ENCODE measurements at places on chromosomes 3 and 15.

DNA sequence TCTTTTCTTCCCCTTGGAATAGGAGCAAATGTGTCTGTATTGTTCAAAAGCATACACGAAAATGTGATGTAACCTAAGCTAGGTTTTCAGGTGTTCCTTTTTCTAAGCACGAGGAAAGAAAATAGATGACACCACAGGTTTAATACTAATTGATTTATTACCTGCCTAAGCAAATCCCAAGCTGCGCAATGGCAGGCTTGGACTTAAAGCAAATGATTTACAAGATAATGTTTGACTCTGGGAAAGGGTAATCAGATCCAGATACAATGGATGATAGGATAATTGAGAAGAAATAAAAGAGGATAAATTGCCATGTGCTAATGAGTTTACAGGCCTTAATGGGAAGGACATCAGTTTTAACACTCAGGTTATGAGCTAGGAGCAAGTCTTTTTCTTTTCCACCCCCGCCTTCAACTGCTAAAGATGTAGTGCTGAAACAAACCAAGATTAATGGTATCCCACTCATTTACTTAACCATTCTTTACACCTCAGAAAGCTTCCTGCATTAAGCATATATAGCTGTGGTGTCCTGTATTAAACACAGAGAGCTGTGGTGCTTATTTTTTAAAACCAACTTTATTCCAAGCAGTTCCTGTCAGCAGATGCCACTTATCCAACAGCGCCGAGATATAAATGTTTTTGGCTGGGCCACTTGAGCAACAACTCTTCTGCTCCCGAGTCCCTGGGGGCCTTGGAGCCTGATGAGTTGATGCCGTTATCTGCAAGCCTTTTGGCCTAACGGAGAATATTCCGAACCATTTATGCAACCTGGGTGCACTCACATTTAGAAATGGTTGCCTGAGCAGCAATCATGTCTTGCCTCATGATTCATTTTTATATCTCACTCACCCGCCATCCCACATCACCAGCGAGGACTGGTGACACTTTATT is 205.5 kb downstream of the MECOM start:
- H3K36me3 ChIP-seq: no peaks in the 10 kb centered on the region
- no peak overlapping the region for H3K4me3 ChIP-seq
- H3K27ac ChIP-seq: no peak overlapping the region
- no peak for DNase-seq

GRCh38 chr3:138867996-138868395 is 33.3 kb upstream of the PIK3CB start:
- no peaks in the 10 kb centered on the region for H3K36me3 ChIP-seq
- H3K27me3 ChIP-seq: no peaks in the 10 kb centered on the region
- DNase-seq: no peak
- H3K4me3 ChIP-seq: no peak overlapping the region
- H3K4me1 ChIP-seq: no peaks in the 10 kb centered on the region

- DNase-seq: no peak
- H3K4me1 ChIP-seq: peaks cover 4% of the 10 kb centered on the region
- no peaks in the 10 kb centered on the region for H3K36me3 ChIP-seq
- no peak overlapping the region for H3K27ac ChIP-seq
- H3K4me3 ChIP-seq: no peak overlapping the region
- H3K27me3 ChIP-seq: peaks cover 7% of the 10 kb centered on the region
These were observed 20.4 kb downstream of the NUDT16 start for GRCh38 chr3:131401978-131402377.

DNA sequence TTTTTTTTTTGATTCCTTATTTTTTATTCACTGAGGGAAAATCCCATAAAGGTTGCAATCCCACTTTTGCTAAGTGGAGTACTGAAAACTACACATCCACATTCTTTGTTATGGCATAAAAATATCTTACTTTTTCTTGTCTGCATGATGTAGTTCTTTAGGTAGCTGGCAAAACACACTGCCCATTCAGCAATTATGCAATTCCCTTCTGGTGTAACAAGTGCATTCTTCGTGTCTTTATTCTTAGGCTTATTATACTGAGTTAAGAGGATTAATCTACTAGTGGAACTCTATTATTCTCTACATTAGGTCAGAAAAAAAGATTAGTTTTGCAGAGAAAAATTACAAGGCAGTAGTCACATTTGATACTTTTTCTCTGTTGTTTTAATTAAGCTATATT is 403.8 kb upstream of the GBE1 start:
- no peaks in the 10 kb centered on the region for H3K4me1 ChIP-seq
- no peaks in the 10 kb centered on the region for H3K36me3 ChIP-seq
- H3K27me3 ChIP-seq: no peaks in the 10 kb centered on the region
- no peak overlapping the region for H3K4me3 ChIP-seq
- no peak for DNase-seq

GRCh38 chr3:132342183-132342582 is 25.0 kb downstream of the ACP3 start:
- H3K27me3 ChIP-seq: no peaks in the 10 kb centered on the region
- peaks cover 3% of the 10 kb centered on the region for H3K4me1 ChIP-seq
- DNase-seq: no peak
- H3K27ac ChIP-seq: no peak overlapping the region

DNA sequence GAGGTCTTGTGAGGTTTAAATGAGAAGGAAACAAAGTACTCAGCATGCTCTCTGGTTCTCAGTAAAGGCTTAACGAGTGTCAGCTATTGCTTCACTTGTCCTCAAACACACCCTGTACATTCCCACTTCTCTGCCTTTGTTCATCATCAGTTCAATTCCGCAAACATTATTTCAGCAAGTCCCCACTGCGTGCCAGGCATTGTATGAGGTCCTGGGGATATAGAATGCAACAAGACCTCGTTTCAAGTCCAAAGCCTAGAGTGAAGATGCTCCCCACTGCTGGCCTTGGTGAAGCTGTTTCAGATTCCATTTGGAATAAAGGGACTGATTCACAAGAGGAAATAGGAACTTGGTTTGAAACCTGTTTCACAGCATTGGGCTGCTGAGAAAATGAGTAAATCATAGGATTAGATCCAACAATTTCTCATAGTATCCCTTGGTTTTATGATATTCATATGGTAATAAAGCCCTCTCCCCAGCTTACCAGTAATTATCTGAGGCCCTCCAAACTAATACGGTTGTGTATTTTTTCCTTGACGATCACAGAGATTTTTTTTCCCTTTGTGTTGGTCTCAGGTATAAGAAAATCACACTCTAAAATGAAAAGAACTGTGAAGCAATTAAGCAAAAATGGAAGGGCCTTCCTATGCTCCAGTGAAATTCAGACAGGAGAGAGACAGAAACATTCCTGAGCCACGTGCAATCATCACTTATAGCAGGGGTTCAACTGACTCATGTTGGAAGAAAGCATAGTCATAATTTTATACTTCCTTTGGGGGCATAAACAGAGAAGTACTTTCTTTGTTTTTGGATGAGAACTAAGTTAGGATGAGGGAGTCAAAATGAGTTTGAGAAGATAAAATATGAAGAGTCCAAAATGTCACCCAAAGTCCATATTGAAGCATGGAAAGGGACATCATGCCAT is 258.6 kb downstream of the RORA start:
- no peaks in the 10 kb centered on the region for H3K36me3 ChIP-seq
- H3K27ac ChIP-seq: no peak overlapping the region
- no peak for DNase-seq
- H3K4me3 ChIP-seq: no peak overlapping the region
- no peaks in the 10 kb centered on the region for H3K4me1 ChIP-seq
- peaks cover 5% of the 10 kb centered on the region for H3K27me3 ChIP-seq

DNA sequence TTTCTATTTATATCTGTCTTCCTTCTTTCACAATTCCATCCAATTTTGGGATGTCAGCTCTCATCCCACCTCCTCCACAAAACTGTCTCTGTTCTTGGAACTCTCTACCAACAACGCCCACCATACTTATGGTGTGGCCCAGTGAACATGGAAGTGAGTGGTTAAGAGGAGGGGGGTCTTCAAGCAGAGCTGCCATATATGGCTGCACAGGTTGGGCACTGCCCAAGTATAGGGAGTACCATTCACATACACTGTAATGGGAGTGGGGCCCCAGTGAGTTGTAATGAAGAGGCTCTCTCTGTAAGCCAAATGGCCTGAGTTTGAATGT is 7.9 kb upstream of the CAMK1 start:
- peaks cover 6% of the 10 kb centered on the region for H3K36me3 ChIP-seq
- no peak overlapping the region for H3K4me3 ChIP-seq
- H3K4me1 ChIP-seq: peaks cover 53% of the 10 kb centered on the region
- no peak for DNase-seq
- H3K27ac ChIP-seq: peak overlapping the region; percentile 30

DNA sequence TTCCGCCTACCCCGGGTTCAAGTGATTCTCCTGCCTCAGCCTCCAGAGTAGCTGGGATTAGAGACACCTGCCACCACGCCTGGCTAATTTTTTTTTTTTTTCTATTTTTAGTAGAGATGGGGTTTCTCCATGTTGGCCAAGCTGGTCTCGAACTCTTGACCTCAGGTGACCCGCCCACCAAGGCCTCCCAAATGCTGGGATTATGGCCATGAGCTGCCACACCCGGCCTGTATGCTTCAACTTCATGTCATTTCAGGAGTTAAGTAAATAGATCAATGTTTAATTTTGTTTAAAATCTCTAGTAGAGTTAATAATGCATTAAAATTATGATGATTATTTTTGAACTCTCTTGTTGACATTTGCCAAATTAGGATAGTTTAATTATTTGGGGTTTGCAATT is 121.1 kb upstream of the ALDH1A3 start:
- DNase-seq: no peak
- H3K4me3 ChIP-seq: no peak overlapping the region
- H3K4me1 ChIP-seq: no peaks in the 10 kb centered on the region
- H3K36me3 ChIP-seq: no peaks in the 10 kb centered on the region
- peaks cover 36% of the 10 kb centered on the region for H3K27me3 ChIP-seq
